Activated CD8-positive, alpha-beta memory T cell treated with anti-CD3 and anti-CD28 coated beads for 24 hours (primary cell): ENCODE measurements at places on chromosomes 5 and 9.

- no peak for DNase-seq
These were observed 77.6 kb downstream of the MAPKAP1 start for GRCh38 chr9:125629446-125629845.

DNA sequence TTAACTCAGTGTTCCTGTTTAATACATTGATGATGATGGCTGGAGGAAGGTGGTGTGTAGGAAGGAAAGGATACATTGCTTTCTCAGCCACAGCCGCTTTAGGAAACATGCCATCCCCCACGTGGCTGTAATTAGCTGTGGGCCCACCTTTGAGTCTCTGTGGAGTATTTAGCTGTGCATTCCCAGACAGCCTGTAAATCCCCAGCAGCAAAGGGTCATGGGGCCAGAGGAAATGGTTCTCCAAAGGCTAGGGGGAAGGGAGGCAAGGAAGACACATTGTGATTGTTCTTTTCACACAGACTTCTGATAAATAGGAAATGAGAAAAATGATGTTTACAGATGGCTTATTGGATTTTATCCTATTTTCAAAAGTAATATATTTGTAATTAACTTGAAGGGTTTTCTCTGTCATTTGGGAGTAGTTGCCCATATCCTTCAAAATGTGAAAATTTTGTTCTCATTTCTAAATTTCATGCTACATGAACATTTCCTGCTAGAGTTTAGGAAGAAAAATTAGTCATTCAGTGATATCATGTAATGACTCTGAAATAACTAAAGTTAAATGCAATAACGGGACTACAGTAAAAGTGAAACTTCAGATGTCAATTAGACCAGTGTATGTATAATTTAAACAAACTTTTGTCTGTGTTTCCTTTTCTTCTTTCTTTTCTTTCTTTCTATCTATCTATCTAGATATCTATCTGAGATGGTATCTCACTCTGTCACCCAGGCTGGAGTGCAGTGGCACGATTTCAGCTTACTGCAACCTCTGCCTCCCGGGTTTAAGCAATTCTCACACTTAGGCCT, 24.3 kb upstream of the F2R start:
- no peak for DNase-seq

- no peak for DNase-seq
These were observed 54.1 kb upstream of the ALDH1A1 start for GRCh38 chr9:73006986-73007385.

GRCh38 chr5:80591352-80591751, 21.3 kb upstream of the ANKRD34B start:
- DNase-seq: no peak

DNA sequence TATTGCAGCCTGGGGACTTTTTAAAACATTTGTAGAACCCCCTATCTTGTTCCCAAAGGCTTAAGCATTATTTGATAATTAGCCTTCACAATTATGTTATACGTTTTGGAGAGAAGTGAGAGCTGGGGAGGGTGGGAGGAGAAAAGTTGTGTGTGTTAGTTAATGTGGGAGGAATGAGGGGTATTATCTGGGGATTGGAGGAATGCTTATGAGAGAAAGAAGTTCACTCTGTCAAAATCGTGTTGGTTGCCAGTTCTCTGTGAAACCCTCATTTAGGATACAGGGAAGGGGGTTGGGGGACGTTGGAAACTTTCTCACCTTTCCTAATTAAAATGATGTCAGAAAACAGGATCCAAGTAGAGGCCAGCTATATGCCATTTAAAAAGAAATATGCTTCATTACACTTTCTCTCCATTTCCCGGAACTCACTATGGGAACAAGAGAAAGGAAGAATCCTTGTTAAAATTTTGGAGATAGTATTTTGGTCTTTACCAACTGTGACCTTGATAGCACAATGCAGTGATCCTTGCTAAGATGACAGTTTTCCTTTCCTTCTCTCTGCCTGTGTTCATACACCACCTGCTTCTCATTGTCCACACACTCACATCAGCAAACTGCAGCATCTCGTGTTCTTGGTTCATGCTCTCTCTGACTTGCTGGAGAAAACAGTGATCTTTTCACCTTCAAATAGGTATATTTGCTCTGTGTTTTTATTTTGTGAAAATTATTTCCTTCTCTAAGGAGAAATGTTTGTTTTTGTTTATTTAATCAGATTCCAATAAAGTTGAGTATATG, 336.7 kb upstream of the CLINT1 start:
- no peak for DNase-seq

DNA sequence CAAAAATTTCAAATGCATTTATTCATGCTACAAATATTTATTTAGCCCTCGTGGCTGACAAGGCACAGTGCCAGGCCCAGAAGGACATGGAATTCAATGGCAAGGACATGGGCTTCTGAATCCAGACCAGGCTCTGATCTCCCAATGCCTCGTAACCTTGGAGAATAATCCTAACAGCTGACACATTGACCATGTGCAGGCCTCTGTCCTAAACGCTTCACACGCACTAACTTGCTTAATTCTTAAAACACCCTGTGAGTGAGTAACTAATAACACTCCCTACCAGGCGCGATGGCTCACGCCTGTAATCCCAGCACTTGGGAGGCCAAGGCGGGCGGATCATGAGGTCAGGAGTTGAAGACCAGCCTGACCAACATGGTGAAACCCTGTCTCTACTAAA, 33.2 kb downstream of the MYO10 start:
- DNase-seq: no peak

- no peak for DNase-seq
These were observed 282.4 kb upstream of the ZNF462 start for GRCh38 chr9:106580546-106580945.

DNA sequence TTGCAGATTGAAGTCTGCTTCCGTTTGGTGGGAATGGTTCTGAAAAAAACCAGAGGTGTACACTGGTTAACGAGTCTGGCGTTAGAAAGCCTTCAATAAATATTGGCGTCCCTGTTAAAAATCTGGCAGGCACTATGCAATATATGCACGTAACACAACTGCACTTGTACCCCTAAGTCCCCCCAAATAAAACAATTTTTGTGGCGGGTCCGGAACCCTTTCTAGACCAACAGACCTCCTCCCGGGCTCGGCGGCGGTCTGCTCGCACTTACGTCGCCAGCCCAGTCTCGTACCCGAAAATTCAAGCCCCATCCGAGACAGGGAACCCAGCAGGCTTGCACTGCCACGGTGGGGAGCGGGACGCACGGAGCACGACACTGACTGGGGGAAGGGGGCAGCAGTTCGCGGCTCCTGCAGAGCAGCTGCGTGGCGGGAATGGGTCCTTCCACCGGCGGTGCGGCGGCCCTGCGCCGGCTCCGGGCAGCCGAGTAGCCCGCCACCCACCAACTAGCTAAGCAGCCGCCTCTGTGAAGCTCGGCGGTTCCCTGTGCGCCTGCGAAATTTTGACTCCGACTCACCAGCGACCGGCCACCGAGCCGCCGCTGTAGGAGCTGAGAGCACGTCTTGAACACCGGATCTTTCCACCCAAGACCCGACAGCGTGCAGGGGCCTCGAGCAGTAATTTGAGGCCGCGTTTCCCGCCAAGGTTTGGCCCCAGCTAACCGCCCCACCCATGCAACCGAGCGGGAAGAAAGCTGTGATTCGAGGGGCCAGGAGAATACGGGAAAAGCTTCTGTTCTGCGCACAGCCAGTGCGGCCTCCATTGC, 3.9 kb downstream of the MCIDAS start:
- DNase-seq: peak; percentile 65

DNA sequence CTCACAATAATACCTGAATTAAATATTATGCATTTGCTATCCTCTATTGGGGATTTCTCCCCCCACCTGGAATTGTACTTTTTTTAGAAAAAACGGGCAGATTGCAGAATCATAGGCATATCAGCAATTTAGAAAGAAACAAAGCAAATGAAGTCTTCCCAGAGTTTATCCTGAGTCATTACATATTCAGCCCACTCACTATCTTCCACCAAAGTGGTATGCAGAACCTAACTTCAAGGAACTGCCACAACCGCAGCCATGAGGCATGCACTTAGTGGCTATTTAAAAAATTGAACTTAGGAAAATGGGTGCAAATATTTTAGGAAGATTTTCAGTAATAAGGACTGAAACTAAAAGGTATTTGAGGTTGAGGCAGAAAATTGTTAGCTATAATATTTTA, 48.6 kb downstream of the UBAP1 start:
- no peak for DNase-seq
